Uterus (tissue), 4 donors: ENCODE measurements at places on chromosomes 7 and 10.

- no peak for DNase-seq
Measured at GRCh38 chr10:5774987-5775620, 38.1 kb downstream of the GDI2 start.

GRCh38 chr7:32489788-32490126, 423 bp downstream of the LSM5 start:
- DNase-seq = no peak

DNA sequence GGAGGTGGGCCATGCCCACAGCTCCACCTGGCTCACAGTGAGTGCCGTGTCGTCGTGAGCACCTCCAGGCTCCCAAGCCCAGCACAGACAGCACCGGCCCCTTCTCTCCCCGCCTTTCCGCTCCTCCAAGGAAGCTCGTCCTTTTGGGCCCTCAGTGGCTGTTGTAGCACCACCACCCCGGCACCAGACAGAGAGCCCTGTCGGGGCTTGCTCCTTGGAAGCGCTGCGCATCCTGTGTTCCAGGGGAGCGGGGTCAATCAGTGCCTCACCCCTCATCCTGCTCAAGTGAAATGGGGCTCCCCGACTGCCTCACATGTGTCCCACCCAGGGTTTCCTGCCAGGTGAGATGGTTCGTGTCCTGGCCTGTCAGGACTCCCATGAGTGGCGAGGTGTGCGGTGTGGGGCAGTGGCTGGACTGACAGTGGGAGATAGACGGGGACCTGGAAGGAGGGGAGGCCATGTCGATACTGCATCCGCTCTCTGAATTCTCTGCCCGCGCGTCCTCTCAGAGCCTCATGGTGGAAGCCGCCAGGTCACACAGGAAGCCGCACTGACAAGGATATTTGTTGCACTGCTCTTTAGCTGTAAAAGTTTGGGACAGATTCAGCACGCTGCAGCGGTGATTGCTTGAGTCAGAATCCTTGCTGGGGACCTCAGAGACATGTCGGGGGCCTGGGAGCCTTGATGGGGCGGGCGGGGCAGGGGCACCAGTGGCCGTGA, 107.1 kb downstream of the INPP5A start:
- DNase-seq = no peak

DNA sequence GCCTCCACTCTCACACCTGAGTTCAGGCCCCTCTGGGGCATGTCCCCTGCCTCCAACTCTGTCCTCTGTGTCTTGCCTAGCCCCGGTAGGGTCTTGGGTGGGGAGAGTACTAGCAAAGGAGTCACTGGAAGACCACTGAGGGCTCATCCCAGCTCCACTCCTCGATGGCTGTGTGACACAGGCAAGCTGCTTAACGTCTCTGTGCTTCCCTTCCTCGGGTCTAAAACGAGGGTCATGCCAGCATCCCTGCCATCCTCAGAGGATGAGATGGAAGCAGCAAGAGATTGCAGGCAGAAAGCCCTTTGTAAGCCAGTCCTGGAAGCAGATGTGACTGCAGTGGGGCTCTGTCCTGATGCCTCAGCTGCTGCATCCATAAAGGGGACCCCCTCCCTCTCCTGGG, 15.2 kb upstream of the C10orf105 start:
- DNase-seq = no peak

DNA sequence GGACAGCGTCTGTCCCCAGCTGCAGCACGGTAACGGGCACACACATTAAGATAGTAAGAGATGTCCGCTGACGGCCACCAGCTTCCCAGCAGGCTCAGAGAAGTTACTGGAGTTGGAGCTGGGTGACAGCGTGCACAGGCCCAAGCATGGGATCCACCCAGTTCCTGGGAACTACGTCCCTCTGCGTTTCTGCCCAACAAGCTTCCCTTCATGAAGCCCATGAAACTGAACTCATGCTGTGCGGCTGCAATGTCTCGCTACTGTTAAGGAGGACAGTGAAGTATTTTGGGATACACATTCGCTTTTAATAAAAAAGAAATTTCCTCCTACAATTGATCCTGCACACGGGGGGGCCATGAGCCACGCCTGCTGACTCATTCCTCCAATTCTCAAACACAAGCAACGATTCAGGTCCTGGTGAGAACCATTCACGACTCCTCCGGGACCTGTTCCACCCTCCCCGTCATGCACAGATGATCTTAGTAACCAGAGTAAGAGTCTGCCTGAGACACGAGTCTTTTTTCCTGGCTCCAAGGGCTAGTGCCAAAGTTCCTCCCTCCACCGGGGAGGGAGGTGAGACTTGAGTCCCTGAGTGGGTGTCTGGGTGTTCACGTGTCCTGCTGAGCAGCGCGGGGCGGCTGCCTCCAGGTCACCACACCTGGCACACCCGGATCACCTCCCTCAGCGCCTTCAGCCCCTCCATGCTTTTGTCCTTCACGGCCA, 2.6 kb downstream of the PSMG3 start:
- DNase-seq = no peak

- DNase-seq = no peak
Measured at GRCh38 chr10:24215196-24215595, 6.3 kb downstream of the KIAA1217 start.

DNA sequence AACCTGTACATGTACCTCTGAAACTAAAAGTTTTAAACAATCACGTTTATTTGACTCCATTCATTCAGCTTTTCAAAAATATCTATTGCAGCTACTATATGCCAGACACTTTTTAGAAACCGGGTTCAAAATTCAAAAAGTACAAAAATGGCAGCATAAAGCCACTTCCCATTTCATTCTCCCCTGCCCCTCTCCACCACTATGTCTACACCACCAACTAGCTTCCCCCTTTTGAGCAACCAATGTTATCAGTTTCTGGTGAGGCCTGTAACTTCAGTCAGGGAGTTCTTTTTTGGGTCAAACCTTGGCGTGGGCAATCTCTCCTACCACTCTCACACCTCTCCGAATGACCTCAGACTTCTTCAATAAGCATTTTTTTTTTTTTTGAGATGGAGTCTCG, 11.5 kb upstream of the HHEX start:
- DNase-seq = no peak

GRCh38 chr7:101243646-101244374, 1.1 kb downstream of the FIS1 start:
- DNase-seq = no peak

DNA sequence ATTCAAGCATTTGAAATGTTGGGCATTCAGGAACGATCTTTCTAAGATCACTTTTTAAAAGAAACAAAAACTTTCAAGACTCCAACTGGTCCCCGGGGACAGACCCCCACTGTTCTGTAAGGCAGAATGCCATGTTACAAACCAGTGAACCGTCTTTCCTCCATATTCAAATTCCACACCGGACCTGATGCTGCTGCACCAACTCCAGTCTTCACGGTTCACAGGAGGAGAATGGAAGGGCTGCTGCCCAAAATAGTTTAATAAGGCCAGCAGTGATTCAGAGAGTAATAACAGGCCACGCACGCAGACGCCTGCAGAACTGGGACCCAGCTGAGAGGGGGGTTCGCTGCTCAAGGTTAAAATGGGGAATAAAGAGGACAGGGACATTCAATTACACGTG, 47.2 kb downstream of the OSBPL3 start:
- no peak for DNase-seq

DNA sequence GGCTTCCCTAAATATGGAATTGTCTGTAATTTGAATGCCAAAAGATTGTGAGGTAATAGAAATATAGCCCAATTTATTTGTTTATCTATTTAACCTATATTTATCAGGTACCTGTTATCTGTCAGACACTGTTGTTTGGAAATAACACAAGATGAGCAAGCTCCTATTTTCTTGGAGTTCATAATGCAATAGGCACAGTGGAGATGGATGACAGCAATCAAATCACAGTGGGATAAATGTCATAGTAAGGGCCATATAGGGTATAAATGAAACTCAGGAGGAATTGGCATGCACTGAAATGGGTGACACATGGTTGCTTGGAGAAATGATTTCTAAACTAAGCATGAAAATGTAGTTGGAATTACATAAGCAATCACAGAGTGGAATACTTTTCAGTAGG, 761.8 kb upstream of the MBL2 start:
- DNase-seq = no peak

DNA sequence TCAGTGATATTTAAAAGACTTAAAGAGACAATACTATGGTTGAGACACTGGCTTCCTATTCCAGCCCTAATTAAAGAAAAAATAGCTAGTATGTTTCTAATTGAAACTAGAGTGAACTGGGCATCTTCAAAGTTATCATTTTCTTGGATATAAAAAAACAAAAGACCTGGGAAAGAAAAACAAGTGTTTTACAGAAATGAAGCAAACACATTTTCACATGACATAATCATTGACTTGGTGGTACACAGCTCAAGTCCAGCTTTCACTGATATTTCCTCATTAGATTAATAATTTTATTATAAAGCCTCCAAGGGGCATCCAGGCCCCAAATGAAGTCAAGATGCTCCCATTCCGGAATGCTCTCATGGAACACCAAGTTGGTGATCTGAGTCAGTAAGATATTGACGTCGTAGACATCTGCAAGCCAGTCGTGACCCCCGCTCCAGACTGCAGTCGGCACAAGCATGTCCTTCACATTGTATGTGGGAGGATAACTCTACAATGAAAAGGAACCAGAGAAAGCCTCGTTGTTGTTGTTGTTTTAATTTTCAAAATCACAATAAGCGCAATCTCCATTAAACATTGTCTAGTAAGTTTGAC, 7.5 kb upstream of the CH25H start:
- DNase-seq = no peak

DNA sequence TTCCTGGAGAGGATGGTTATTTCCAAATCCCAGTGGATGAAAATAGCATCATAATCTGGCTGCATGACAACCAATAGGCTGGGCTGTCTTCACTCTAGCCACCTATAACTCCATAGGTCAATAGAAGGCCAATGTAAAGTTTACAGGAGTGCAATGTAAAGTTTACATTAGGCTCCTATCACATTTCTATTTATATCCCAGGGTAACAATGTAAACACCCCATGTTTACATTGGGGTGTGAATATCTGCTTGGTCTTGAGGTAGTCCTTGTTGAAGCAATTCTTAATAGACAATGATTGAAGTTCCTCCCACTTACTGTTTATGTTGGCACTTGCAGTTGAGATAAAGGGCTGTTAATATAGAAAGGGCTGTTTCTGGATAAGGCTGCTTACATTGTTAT, 21.5 kb downstream of the CH25H start:
- DNase-seq = no peak

- no peak for DNase-seq
Measured at GRCh38 chr7:38554586-38554985, 76.6 kb downstream of the AMPH start.

- no peak for DNase-seq
Measured at GRCh38 chr7:74051629-74052410, 23.8 kb downstream of the ELN start.

GRCh38 chr7:106346167-106346677, 61.4 kb upstream of the NAMPT start:
- DNase-seq = no peak

DNA sequence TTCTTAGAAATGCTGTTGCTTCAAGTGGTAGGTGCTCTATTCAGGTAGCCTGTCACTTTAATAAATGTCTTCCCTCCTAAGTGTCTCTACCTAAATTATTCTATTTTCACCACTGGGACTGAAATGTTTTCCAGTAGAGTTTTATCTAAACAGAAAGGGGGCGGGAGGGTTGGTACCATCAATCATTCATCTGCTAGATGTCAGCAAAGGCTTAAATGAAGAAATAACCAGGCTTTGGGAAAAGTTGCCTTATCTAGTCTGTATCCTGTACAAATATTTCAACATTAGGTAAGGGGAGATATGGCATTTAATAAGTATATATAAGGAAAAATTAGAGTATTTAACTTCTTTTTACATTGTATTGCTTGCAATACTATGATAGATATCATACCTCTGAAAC, 51.8 kb downstream of the VTI1A start:
- DNase-seq = no peak

DNA sequence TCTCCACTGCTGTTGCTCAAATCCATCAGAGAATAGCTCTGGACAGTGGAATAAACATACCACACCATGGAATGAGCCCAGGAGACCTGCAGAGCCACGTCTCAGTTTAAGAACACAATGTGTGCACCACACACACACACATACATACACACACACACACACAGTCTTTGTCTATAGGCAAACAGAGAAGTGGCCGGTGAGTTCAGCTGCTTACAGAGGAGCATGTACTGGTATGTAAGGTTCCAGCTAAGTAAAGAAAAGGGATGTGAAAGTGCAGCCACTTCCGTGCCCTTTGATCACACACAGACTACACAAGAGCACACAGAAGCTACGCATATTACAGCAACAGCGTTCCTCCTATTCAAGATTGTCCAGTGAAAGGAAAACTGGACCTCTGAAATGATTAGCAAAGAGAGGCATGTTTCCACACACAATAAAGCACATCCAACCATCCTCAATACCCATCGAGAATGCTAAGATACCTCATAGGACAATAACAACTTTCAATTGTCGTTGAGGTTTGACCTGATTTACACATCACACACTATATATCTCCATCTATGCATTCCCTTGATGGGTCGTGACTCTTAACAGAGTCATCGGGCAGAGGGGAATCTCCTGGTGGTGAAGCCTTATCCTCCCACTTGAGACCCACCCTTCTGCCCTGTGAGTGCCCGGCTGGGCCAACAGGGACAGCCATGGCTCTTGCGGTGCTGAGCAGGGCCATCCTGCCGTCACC, 23.6 kb downstream of the SLC35B4 start:
- no peak for DNase-seq

DNA sequence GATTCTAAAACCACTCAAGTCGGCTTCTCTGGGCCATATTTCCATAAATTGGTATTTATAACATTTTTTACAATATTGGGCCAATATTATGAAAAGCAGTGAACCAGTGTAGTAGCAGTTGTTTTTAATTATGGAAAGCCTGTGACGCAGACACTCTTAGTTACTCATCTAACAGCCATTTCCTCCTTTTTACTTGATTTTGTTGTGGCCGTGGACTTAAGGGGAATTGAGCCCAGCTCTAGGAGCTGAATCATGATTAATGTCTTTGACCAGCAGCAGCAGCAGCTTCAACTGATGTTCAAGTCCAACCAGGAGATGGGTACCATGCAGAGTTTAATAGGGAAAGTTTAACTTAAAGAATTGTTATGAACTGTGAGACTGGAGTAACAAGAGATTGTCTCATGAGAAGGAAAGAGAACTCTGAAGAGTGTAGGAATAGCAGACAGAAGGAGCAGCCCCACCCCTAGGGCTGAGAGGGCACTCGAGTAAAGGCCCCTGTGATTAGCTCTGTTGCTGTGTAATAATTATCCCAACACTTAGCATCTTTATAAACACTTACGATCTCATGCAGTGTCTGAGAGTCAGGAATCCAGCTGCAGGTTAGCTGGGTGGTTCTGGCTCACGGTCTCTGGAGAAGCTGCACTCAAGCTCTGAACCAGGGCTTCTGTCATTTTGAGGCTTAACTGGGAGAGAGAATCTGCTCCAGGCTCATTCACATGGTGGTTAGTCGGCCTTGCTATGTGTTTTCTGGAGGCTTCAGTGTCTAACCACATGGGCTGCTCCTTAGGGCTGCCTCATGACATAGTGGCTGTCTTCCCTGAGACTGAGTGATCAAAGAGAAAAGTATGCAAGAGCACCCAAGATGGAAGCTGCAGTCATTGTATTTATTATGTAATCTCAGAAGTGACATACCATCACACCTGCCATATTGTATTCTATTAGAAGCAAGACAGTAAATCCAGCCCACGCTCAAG, 4.6 kb downstream of the LANCL2 start:
- DNase-seq = no peak
